ENCODE measurements at places on chromosomes 3 and 15.

GRCh38 chr3:58020783-58021071 lies 12.5 kb downstream of the FLNB start:
- DNase-seq, result no peak

GRCh38 chr15:42355291-42355690 lies 4.0 kb upstream of the CAPN3 start:
- no peak for DNase-seq

DNA sequence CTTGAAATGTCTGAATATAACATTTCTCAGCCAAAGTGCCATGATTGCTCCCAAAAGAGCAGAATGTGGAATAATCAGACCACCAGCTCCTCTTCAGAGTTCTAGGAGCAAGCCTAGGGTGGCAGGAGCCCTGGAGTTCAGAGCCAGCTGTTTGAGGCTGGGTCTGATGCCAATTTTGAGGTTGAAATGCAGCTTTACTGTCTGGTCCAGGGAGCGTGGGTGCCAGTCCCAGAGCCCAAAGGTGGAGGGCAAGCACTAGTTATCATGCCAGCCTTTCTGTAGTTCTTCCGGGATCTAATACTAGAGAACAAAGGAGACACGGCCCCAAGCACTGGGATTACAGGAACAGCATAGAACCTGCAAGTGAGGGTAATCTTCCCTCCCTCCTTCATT lies 69.3 kb downstream of the TNFAIP8L3 start:
- no peak for DNase-seq

- DNase-seq, result no peak
Observed at GRCh38 chr15:68204776-68205557, at the start of gene CALML4. Gene CALML4, minus strand, starts transcription at chr15:68205332. Its CDS starts 85 bp downstream, at chr15:68205247.

DNA sequence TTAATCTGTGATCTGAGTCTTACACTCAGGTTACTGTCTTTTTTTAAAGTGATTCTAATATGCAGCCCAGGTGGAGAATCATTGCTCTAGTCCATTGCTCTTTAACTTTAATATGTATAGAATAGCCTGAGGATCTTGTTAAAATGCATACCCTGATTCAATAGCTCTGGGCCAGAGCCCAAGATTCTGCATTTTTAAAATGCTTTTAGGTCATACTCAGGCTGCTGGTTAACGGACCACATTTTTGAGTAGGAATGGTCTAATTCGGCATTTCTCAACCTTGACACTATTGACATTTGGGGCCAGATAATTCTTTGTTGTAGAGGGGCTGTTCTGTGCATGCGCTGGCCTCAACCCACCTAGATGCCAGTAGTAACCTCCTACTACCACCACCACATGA lies 20.9 kb upstream of the FSTL1 start:
- DNase-seq, result no peak

GRCh38 chr15:68586274-68586961 lies 7.6 kb downstream of the CORO2B start:
- DNase-seq, result no peak

DNA sequence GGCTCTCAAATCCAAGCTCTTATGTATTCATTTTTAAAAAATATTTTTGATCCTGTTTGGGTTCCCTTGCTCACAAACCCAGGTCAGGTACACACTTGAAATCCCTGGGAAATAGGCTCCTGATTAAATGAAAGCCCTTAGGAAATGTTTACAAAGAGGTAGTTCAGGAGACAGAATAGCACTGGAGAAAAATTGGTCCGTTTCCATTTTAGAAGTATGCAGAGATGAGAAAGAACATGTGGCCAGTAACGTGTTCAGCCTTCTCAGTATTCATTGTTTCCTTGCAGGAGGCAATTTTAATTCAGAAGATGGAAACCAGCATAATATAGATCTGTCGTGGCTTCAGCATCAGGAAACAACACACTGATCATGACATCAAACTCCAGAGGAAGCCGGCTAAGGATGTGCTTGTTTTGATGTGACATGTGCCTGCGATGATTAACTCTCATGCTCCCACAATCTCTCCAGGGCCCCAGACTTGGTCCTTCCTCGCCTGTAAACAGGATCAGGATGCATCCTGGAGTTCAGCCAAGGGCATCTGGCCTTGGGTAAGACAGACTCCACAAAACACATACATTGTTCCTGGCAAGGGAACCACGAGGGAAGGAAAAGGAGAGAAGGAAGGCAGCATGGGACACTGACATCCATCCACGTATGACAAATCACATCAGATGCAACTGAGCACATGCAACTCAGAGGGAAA lies 350.5 kb upstream of the THBS1 start:
- DNase-seq, result no peak

DNA sequence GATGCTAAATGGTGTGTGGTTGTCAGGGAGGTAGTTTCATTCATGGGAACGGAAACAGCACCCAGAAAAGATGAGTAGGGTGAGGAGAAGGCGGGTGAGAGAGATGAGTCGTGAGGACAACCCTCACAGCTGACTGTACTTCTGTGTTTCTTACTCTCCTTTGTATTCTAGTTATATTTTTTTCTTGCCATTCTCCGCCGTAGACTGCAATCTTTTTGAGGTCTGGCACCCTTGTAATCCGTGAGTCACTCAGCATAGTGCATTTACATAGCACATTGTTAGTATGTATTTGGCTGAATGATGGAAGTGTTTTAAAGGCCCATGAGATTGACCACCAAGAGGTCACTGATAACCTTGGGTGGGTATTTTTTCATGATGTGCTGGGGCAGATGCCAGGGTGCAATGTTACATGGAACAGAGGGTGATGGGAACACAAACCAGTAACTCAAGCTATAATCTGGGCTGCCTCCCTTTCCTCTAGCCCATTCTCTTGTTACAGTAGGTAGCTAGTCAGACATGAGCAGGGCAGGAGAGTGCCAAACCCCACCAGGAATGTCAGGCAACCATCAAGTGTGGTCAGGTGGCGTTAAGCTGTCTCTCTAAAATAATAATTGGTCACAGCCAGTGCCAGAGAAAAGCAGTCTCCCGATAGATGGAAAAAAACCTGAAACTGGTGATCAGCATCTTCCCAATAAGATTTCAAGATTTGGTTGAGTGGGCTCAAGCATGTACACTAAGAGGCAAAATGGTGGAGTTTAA lies 18.8 kb upstream of the DGKG start:
- DNase-seq, result no peak

DNA sequence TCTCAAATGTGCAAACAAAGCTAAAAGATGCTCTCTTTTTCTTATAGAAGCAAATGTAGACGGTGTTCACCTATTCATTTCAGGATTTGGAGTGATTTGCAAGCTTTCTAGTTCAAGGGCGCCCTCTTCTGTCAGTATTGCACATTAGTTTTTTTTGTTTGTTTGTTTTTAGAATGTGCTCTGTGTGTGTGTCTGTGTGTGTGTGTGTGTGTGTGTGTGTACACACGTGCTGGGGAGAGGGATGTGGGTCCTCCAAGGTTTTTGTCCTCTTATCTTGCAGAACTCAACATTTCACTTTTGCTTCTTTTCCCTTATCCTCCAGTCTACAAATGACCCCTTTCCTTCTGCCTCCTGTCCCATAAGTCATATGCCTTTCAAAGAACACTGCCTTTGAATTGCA lies 23.5 kb downstream of the DNAH1 start:
- DNase-seq, result no peak

- no peak for DNase-seq
Observed at GRCh38 chr3:98982351-98982750, 80.9 kb upstream of the DCBLD2 start.

GRCh38 chr3:122077293-122078234 lies 22.4 kb downstream of the CD86 start:
- no peak for DNase-seq

- DNase-seq, result no peak
Observed at GRCh38 chr3:69294014-69294766, 91.7 kb downstream of the FRMD4B start.

GRCh38 chr3:144663456-144664436 lies 692.1 kb downstream of the DIPK2A start:
- no peak for DNase-seq

DNA sequence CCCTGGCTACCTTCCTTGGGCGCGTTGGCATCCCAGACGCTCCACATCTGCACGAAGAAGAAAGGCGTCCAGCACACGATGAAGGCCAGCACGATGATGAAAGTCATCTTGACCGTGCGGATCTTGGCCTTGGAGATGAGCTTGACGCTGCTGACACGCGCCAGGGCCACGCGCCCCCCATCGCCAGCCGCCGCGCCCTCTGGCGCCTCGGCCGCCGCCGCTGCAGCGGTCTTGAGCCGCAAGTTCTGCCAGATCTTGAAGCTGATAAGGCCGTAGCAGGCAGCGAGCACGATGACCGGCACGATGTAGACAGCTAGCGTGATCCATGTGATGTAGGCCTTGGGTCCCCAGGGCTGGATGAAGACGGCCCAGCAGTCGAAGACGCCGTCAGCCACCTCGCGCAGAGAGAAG lies 2.2 kb downstream of the OXTR start:
- no peak for DNase-seq

- no peak for DNase-seq
Observed at GRCh38 chr15:36903195-36903594, 197.2 kb downstream of the MEIS2 start.

GRCh38 chr15:37253877-37254276 lies 153.5 kb upstream of the MEIS2 start:
- no peak for DNase-seq

DNA sequence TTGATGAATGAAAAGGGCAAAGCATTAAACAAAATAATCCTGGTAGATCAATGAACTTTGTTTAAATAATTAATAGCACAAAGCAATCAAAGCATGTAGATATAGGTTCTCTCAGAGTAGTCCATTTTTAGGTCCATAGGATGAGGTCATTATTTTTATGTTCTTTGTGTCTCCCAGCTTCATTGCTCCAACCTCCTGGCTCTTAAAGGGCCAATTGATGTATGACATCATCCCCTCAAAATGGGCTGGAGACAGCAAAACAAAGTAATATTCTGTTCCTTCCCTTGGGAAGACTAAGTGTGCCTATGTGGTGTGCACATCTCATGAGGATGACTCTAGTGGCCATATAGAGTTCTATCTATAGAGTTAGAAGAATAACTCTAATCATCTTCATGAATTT lies 49.5 kb downstream of the HMG20A start:
- DNase-seq, result no peak

DNA sequence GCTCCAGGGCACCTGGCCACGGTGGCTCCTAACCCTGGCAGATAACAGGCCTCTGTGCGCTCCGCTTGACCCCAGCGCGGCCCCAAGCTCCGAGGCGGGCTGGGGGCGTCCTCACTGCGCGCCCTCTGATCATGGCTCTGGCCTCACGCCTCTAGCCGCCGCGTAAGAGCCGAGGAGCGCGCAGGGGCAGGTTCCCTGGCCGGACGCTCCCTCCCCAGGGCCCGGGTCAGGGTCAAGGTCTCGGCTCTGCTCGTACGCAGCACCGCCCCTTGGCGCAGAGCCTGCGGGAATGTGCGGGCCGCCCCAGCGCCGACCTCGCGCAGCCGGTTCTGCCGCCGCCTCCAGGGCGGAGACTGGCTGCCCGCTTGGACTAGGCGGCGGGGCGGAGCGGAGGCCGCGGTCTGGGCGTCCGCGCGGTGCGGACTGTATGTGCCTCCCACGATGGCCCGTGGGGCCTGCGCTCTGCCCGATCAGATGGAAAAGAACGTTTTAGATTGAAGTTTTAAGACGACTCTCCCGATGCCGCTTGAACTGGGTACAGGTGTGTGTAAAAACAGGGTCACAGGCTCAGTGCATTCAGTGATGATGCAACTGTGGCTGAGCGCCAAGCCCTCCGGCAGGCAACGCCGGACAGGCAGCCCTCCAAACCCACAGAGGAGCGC lies 40.8 kb downstream of the CHST14 start:
- no peak for DNase-seq

DNA sequence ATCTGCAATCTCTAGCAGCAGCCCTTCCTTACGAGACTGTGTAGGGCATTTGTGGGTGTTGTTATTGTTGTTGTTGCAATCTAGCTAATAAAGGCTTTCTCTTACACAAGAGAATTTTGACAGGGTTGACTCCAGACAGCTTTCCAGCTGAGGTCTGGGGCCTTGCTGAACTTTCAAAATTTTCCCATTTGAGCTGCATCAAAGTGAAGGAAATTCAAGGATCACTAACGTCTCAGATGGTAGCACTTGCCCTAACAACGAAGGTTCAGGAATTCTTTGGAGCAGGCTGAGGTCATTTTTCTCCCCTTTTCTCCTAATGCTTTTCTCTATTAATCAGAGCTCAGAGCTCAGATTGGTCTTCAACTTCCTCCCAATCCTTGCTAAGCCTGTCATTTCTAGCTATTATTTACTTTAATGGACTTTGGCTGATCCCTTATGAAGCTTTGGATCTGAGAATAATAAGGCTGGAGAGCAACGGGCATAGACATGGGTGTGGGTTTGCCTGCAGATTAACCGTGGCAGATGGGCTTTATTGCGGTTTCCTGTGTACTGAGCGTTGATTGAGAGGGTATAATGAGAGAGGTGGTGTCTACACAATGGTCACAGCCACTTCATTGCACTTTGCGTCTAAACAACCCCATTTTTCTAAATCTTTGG lies 614.0 kb upstream of the AGTR1 start:
- DNase-seq, result no peak

- DNase-seq, result no peak
Observed at GRCh38 chr15:35319354-35319753, 226.6 kb downstream of the DPH6 start.

DNA sequence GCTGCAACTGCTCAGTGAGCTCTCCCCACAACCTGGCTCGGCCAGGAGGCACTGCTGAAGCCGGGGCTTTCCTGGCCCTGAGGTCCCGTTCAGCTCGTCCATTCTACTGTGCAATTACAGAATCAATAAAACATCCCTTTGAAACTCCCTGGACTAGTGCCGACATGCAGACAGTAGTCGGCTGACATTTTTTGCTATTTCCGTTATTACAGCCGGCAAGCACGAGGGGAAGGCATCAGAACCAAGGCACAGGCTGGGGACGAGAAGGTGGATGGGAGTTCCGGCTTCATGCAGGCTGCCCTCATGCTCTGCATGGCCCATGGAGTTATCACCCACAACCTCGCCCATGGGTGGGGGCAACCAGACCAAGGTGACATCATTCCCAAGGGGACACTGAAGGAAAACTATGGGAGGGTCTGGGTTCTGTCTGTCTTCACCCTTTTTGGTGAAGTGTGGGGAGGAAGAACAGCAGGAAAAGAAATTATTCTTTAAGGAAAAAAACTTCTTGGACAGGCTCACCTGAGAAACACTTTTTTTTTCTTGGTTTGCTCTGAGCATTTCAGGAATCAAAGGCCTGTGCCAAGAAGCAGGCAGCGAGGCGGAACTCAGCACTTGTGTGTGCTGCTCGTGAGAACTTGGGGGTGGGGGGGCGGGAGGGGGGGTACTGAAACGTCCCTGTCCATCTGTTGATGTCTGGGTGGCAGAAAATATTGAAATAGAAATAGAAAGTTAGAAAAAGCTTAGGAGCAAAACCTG lies 154.5 kb downstream of the FOXP1 start:
- DNase-seq, result no peak

GRCh38 chr3:120823156-120823555 lies 80.6 kb downstream of the GTF2E1 start:
- no peak for DNase-seq
